Activated naive CD4-positive, alpha-beta T cell treated with anti-CD3 and anti-CD28 coated beads, Interleukin-2, amount 10 ng/mL, durations not matched to agents 7 days and 5 days (primary cell): ENCODE measurements at places on chromosomes 5 and 9.

GRCh38 chr5:34826347-34826746 lies 12.6 kb upstream of the TTC23L start:
- DNase-seq: no peak

DNA sequence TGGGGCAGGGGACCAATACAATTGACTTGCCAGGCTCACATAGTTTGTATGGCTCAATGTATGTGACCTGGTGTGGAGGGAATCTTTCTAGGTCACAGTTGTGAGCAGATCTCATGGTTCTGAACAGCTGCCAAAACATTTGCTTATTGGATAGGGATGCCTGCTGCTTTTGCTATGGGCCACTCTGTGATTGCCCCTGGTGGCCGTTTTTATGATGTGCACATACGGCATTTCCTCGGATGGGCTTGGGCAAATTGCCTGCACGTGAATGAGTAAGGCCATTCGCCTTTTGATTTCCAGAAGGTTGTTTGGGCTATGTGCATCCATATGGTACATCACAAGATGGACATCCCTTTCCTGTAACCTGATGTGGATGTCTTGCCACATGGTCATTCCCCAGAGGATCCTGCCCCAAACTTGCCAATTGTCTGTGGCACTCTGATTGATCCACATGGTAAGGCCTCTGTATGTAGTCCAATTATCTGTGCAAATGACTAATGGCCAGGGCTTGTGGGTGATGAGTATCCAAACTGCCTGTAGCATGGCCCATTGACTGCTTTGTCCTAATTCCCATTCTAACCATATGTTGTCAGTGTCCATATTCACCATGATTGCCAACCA lies 10.7 kb upstream of the SLC22A4 start:
- no peak for DNase-seq

GRCh38 chr9:17052626-17053025 lies 82.2 kb upstream of the CNTLN start:
- no peak for DNase-seq

DNA sequence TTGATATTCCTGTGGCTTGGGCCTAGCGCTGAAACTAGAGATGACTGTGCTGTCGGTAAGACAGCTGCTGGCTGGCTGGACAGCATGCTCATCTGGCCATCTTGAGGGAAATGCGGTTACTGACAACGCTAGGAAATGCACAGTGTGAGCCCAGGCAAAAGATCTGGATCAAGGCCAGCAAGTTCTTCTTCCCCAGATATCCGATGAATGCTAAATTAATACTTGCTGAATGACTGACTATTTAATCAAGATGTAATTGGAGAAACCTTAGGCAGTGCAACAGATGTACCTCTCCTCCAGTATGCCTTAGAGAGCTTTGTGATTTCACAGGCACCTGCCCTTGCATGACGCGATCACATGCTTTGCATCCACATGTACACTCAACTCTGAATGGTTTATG lies 659.1 kb downstream of the EFNA5 start:
- no peak for DNase-seq

DNA sequence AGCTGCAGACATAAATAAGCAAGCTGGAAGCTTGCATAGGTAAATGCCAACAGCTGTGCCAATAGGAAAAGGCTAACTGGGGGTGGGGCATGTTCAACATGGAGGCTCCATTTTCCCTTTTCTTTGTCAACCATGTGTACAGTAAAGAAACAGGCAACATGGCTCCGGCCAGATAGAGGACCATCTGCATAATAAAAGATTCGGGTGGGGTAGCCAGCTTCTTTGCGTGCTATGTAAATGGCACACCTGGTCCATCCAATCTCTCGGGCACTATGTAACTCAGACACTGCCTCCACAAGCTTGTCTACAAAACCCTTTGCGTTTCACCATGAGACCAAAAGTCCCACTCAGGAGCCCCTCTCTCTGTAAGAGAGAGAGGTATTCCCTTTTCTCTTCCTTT lies 41.7 kb upstream of the DENND4C start:
- no peak for DNase-seq

- DNase-seq: peak; percentile 24
These were observed 39.3 kb upstream of the CDC42SE2 start for GRCh38 chr5:131224387-131225201.

DNA sequence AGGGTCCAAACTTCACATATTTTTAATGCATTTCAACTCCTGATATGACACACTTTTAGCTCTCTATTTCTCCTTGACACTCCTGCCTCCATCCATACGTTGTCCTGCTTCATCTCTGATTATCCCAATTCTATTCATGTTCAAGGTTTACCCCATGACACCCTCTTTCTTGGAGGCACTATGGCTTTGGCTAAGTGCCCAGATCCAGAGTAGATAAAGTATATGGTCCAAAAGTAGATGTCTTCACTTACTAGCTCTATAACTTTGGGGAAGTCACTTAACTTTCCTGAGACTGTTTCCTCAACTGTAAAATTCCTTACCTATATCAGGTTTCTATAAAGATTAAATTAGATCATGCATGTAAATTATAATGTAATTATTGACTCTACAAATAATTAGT lies 36.1 kb downstream of the SLC22A5 start:
- no peak for DNase-seq

- DNase-seq: no peak
These were observed 2.3 kb upstream of the IARS1 start for GRCh38 chr9:92295827-92296258.

- DNase-seq: no peak
These were observed 189.9 kb downstream of the NSG2 start for GRCh38 chr5:174235221-174236011.

DNA sequence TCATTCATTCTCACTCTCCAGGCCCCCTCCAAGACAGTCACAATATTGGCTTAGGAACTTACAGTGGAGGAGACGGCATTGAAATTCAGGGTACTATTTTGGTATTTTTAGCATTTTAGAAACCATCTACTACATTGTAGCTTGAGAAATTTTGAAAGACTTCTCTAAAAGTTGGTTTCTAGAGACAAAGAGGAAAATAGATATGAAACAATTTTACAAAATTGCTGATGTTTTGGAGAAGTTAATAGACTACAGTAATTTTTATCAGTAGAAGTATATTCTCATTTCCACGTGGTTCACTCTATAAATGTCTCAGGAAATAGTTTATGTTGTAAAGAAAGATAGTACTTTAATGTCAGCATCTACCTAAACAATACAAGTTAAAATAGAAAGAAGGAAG lies 63.2 kb upstream of the ZSWIM6 start:
- DNase-seq: no peak

GRCh38 chr9:109416135-109416706 lies 81.9 kb downstream of the PTPN3 start:
- DNase-seq: no peak

- no peak for DNase-seq
These were observed 326.7 kb downstream of the PIK3R1 start for GRCh38 chr5:68542207-68542606.

- DNase-seq: peak; percentile 28
These were observed 19.8 kb downstream of the IFT74 start for GRCh38 chr9:26975728-26976707.

DNA sequence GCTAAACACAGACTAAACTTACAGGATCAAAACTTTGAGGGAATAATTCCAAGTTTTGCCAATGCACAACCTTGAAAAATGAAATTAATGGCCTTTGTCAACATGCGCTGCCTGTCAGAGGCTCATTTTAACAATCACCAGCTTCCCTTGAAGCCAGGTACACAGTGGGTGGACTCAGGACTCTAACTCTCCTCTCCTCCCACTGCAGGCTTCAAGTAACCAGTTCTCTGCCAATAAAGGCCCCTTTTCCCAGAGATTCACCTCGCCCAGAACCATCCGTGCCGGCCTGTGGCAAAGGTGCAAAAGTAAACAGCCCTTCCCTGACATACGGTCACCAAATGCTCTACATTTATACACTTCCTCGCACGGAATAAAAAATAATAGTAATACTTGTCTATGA lies 18.4 kb upstream of the FBP2 start:
- no peak for DNase-seq
